ENCODE measurements at places on chromosomes 11 and 22.

DNA sequence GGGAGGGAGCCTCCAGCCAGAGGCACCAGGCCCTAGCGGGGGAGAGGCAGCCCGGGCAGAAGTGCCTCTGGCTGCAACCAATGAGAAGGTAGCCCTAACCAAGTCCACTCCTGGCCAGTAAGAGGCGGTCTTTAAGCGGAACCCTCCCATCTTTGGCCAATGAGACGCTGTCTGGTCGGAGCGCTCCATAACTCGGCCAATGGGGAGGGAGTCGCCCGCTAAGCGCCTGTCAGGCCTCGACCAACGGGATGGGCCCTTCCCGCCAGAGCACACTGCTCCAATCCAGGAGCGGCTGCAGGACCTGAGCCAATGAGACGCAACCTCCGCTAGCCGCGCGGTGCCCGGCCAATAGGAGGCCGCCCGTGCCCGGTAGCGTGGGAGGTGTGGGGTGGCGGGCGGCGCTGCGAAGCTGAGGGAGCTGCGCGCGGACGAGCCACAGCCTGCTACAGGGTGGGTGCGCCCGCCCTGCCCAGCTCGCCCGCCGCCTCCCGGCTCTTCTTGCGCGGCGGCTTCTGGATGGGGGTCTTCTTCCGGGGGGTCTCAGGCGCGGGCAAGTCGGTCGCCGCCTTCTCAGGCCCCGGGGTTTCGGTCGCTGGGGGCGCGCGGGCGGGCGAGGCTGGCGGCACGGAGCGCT is 12.6 kb downstream of the SCARF2 start:
- DNase-seq: no peak

DNA sequence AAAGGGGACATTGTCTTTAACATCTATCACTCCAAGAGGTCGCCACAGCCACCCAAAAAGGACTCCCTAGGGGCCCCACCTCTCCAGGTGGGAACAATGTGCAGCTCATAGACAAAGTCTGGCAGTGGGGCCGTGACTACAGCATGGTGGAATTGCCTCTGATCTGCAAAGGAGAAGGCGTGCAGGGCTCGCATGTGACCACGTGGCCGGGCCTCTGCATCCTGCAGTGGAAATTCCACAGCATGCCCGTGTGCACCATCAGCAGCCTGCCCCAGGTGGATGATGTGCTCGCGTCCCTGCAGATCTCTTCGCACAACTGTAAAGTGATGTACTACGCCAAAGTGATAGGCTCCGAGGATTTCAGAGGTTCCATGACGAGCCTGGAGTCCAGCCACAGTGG is 18.5 kb downstream of the ALKBH3 start:
- DNase-seq: no peak

DNA sequence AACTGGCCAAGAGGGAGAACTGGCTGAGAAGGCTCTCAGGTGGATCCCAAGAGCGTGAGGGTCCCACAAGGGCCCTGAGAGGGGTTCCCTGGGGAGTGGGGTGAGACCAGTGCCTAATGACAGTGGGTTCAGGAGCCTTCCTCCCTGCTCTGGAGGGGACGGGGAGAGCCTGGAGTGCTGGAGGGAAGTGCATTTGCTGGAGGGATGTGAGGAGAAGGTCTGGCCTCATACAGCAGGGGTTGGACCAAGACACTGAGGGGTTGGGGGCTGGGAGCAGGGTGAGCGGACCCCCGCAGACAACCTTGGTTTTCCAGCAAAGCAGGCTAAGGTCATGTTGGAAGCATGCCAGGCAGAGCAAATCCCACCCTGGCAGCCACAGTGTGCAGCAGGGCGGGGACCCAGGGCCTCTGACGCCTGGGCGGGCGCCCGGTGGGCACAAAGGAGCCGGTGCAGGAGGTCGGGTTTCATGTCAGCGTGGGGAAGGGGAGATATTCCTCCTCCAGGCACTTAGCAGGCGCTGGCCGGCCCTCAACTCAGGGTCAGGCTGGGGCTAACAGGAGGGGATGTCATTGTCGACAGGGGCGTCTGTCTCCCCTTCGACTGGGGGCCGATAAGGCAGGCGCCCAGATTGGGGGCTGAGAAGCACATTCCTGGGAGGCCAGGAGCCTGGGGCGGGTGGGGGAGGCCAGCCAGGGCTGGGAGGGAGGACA is 3.1 kb upstream of the DERL3 start:
- DNase-seq: no peak

DNA sequence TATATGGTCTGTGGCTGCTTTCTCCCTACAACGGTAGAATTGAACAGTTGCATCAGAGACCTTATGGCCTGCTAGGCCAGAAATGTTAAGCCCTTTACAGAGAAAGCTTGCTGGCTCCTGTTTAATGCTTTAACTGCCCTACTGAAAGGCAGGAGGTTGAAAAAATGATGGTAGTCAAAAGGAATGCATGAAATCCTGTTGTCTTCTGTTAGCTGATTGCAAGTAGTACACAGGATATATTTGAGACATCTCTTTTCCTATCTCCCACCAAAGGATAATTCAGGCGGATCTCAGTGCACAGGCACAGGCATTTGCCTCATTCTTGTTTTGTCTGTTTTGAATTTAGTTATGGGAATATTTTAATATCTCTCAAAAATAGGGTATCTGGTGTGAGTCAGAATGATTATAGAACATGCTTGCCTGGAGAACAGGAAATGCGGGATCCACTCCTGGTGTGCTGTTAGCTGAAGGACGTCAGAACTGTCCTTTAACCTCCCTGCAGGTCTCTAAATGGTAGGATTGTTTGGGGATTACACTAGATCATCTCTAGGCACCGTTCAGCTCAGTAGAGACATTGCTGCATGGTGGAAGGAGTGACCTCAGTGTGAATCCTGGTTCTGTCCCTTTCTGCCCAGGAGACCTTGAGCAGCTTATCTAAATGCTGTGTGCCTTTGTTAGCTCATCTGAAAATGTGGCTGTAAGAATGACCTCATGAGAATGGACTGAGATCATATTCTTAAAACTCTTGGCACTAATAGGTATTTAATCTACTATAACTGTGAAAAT is 49.5 kb downstream of the PACS1 start:
- peak; percentile 76 for DNase-seq

GRCh38 chr22:35972559-35972958 is 56.1 kb downstream of the RBFOX2 start:
- DNase-seq: peak; percentile 34

DNA sequence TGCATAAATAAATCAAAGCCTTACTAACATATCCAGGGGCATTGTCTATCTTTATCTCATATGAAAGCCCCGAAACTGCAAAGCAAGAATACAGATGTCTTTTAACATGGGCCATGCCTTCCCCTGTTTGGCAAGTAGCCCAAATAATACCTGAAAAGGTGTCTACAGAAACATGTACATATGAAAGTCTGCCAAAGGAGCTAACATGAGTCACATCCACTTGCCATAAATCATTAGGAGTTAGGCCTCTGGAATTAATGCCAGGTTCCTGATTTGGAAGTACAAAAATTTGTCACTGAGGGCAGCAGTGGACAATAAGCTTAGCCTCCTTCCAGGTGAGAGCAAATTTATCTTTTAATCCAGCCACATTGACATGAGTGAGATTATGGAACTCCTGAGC is 85.5 kb upstream of the PGR start:
- DNase-seq: no peak

- DNase-seq: no peak
Measured at GRCh38 chr11:65811764-65812475, 21.8 kb upstream of the SNX32 start.

DNA sequence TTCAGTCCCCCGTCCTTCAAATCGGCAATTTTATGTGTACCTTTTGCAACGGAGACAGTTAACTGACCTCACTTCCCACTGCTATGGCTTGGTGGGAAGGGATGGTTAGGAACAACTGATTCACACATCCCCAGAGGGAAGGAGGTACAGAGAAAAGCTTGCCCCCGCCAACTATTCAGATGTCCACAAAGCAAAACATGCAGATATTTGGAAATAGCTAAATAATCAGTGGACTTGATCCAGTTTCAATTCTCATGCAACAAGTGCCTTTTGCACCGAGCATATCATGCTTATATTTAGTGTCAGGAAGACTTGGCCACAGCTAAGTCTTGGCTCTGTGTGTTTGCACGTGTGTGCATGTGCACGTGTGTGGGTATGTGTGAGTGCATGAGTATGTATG is 144.6 kb downstream of the SNX19 start:
- DNase-seq: peak; percentile 50

DNA sequence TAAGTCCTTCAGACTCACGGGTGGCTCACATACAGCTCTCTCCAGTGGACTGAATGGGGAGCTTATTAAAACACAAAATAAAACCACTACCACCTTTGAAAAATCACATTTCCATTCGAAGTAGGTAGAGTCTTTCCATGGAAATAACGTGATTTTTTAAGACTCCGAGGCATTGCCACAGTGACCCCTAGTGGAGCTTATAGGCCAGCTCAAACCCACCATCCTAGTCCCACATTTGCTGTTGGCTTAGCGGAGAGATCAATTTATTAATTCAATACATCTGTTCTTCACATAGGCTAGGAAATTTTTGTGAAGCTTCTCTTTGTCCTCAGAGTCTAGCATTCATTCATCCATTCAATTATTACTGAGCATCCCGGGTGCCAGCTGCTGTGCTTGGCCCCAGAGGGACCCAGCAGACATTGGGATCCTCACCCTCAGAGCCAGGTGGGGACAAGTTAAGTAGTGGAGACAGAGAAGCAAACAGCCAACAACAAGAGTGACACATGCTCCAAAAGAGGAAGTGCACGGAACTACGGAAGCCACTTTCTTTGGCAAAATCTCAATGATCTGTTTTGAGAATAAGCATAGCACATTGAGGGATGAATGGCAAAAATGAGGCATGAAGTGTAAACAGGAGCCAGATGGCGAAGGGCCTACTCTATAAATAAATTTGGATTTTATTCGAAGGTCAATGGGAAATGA is 10.2 kb upstream of the P4HA3 start:
- DNase-seq: peak; percentile 54

- no peak for DNase-seq
Measured at GRCh38 chr22:44472598-44472997, 25.4 kb downstream of the RTL6 start.

DNA sequence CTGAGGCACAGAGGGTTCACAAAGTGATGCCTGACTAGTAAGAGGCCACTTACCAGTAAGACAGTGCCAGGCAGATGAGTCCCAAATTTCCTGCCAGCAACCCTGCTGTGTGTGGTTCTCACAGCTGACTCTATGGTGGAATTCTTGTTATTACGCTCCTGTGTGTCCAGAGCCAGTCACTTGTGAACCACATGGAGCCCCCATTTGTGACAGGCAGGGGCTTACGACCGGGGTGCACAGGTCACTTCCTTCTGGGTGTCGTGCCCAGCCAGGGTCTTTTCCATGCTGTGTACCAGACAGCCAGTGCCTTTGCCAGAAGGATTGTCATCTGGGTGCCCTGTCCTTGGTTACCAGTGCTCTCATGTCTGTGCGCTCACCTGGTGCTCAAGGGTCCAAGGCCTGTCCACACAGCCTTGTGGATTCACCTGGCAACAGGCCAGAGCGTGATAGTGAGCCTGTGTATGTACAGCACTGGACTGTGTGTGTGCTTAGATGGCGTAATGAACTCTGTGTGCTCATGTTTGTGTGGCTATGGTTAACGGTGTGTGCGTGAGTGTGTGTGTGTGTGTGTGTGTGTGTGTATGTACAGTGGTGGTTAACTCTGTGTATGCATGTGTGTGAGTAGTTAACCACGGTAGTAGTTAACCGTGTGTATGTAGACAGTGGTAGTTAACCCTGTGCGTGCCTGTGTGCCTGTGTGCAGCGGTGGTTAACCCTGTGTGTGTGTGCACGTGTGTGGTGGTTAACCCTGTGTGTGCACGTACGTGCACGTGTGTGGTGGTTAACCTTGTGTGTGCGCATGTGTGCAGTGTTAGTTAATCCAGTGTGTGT is 18.6 kb downstream of the GRAMD4 start:
- peak; percentile 28 for DNase-seq

- DNase-seq: no peak
Measured at GRCh38 chr22:46652081-46652846, 32.1 kb downstream of the GRAMD4 start.

DNA sequence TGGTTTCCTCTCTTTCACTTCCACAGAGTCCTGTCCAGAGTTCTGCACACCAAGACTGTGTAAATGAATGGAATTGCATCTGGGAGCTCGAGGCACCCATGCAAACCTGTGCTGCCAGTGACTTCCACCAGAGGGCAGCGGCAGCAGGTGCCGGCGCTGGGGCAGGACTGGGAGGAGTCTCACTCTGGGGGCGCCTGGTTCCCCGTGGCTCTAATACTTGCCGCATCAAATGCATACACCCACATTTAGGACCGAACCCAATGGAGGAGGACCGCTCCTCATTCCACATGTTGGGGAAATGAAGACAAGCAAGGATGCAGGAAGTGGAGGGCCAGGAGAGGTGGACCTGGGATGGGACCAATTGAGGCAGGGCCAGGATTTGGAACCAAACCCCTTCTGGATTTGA is 1.1 kb upstream of the CD6 start:
- DNase-seq: peak; percentile 15

GRCh38 chr22:24526191-24526590 is 28.7 kb downstream of the GUCD1 start:
- no peak for DNase-seq

GRCh38 chr22:48663297-48663696 is 1164.4 kb downstream of the BRD1 start:
- DNase-seq: no peak

- no peak for DNase-seq
Measured at GRCh38 chr11:97615546-97615945, 1225.7 kb downstream of the JRKL start.

DNA sequence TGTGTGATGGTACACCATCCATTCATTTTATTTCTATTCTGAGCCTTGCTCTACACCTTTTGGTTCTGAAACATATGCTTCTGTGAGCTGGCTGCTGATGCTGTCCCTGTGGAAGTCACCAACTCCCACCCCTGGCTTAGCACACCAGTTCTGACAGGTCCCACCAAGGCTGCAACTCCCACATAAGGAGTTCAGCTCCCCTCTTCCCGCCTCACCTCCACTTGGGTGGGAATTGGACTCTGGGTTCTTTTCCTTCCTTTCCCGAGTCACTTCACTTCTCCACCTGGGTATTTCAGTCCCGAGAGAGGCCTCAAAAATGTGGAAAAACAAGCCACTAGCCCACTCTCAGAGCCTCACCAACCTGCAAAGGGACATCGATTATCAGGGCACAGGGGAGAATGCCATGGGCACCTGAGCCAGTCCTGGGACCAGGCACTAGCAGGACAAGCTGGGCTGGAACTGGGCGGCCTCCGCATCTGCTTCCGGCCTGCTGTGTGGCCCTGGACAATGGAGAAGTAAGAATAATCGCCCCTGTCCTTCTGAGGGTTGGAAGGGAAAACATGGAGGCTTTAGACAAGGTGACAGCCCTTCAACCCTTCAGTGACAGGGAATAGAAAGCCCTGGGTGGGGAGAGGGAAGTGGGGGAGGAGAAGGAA is 80.1 kb downstream of the IGLL1 start:
- no peak for DNase-seq

DNA sequence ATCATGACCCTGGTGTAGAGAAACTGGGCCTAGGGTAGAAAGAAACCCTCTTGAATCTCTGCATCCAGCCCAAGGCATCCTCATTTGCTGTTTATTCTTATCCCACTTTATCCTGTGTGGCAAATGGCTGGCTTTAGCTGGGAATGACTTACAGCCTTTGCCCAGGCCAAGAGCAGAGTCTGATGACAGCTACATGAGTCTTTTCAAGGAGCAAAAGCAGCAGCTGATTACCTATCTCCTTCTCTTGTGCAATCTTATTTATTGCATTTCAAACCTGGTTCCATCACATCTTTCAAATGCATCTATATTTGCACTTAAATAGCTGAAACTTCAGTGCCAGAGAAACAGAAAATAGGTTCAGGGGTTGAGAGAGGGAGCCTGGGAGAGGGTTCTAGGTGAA is 26.1 kb downstream of the SYT13 start:
- DNase-seq: no peak

Measured in fibroblast of skin of right quadriceps (primary cell).